ENCODE measurements at places on chromosomes 13 and 19.
A peak's percentile ranks its signal among the peaks of the same experiment; 100 is the strongest.

DNA sequence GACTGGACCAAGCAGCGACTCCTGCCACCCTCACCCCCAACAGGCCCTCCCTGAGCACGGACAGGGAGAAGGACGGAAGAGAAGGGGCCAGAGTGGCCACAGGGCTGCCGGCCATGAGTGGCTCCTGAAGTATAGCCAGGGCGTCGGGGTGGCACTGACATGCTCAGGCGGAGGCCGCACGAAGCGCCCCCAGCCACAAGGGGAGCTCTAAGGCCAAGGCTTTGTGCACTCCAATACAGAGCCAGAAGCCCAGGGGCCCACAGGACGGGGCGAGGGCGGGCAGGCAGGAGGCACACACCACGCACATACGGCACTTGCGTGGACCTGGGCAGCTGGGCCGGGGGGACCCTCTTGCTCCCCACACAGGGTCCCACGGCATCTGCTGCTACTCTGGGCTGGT, 52.0 kb downstream of the KLF2 start:
- no peak for DNase-seq

DNA sequence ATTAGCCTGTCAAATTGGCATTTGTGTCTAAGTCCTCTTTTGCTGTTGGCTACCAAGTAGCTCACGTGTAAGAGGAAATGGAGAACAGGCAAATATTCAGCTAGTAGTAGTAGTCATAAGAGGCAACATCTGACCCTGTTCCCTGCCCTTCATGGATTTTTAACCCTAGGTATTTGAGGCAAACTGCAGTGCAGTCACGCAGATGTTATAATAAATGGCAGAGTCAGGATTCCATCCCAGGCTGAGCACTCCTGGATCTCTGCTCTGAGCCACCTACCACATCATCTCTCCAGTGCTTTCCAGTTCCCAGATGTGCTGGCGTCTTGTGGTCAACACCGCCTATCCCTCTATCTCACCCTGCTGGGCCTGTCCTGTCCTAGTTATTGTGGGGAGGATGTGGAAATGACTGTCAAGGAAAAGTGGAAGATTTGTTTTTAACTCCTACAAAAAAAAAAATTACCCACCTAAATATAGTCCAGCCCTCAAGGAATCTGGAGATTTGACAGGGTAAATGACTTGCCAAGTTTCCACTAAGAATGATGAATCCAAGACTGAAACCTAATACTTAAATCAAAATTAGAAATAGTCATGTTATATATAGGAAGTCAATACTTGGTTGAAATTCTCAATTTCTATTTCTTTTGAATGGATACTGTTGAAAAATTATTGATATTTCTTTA, 322.9 kb downstream of the GPC6 start:
- DNase-seq: no peak

DNA sequence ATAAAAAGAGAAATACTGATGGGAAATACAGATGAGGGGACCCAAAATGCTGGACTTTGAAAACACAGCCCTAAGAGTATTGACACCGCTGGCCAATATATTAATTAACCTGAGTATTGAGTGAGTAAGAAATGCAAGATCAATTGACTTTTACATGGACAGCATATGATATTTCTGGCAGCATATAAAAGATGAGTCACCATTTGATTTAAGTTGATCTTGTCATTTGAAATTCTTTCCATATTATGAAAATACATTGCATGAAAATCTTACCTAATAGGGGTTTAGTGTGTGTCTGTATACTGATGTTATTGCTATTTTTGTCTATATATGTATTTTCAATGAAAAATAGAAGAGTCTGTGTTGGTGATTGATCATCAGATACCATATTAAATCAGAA, 619.6 kb downstream of the KCTD12 start:
- DNase-seq: peak; percentile 25

DNA sequence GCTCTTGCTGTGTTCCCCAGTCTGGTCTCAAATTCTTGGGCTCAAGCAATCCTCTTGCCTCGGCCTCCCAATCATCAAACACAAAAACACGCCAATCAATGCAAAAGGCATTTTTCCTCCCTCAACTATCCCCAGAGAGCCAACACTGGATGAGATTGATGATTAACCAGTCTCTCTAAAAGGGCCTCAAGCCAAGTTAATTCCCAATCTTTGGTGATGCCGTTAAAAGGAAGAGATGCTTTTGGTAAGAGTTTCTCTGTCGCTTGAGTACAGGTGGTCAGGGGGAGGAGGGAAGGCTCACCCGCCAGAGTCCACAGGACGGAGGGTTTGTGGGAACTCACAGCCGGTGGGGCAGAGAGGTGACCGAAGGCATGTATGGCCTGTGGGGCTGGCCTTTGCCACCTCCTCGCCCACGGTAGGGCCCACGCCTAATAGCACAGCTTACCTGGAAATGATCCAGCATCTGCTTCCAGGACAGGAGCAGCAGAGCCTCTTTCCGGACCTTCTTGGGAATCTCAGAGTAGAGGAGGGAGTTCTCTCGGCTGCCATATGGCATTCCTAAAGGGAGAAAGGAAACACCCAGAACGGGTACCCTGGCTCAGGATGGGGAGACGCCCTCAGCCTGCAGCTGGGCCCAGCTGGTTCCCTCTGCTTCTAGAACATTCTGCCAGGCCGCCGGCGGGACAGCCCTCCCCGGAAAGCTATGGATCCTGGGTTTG, 18.1 kb downstream of the DPP9 start:
- peak; percentile 48 for DNase-seq

GRCh38 chr13:75366380-75367280, 115.3 kb downstream of the TBC1D4 start:
- DNase-seq: no peak
